ENCODE measurements at places on chromosomes 6 and 20.

GRCh38 chr6:139533573-139534471, 159.4 kb upstream of the CITED2 start:
- no peak for DNase-seq

DNA sequence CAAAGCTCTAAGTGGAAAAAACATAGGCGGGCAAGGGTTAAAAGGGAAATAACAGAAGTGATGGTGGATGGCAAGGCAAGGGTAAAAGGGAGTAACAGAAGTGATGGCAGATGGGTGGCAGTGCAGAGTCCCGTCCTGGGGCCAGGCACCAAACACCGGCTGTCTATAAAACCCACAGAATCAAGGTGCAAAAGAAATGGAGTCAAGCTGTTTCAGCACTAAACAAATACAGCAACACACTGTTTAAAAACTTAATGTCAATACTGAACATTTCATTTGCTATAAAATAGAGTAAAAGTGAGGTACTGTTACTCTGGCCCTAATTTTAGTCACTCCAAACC, 87.6 kb downstream of the MAN1A1 start:
- no peak for DNase-seq

DNA sequence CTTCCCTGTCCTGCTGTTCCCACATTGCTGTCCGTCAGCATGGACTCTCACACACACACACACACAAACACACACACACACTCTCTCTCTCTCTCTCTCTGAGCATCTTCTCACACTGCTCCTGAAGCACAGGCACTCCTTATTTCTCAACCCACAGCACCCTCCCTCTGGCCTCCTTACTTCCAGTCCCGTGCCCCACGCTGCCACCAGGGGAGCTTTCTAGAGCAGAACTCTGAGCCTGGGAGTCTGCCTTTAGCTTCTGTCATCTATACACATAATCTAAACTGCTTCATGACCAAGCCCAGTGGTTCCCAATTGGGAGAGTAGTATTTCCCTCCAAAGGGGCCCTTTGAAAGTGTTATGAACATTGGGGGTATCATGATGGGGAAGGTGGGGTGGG, 29.1 kb downstream of the HECA start:
- no peak for DNase-seq

- DNase-seq, result no peak
Observed at GRCh38 chr6:33324125-33324524, 6.6 kb upstream of the ZBTB22 start.

- no peak for DNase-seq
Observed at GRCh38 chr6:101608703-101609102, 215.2 kb downstream of the GRIK2 start.

DNA sequence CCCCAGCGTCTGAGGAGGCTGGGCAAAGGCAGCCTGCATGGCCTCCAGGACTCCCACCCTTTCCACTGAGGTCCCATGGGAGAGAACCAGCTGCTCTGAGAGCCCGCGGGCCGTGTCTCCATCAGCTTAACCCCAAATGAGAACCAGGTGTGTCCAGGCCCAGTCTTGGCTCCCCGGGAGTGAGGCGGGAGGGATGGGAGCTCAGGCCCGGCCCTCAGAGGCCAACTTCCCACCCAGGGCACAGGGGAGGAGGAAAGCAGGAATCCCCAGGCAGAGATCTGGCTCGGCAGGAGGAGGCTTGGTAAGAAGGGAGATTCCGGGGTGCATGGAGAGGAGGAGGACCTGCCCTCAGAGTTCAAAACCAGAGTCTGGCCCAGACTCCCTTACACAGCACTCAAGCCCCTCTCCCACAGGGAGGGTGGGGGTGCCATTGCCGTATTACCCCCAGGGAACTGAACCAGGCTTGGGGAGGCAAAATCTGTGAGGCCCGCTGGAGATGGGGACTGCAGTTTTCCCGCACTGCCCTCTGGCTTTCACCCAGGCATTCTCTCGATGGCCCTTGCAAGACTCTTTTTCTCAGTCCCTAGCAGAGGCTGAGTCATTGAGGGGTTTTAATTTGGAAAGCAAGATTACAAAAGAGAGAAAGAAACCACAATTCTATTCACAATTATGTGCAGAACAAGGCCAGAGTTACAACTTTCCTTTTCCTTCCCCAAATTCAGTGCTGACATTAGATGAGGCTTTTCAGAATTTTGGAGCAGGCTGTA, 17.1 kb downstream of the FOXF2 start:
- no peak for DNase-seq

DNA sequence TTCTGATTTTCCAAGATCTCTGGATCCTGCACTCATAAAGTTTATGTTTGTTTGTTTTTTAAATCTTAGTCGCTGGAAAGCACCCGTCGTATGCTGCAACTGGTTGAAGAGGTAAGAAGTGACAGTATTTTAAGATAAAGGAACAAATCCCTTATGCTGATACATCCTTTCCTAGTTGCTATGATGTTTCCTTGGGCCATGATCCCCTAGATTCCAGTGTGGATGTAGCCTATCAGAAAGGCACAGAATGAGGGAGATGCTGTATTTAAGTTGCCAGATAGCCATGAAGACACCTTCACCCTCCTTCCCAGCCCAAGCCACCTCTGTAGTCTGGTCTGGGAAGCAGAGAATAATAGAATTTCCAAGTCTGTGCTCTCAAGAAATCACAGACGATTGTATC, 59.0 kb downstream of the SNAP25 start:
- DNase-seq, result no peak
